ENCODE measurements at places on chromosomes 7 and 10. TPM values are rescaled to one million over a fixed set of nuclear protein-coding genes. Genes with fewer than 3 reads are reported as not detected.
A peak's percentile ranks its signal among the peaks of the same experiment; 100 is the strongest.

Gene GRID2IP
- polyA plus RNA-seq, result 0.15 TPM

DNA sequence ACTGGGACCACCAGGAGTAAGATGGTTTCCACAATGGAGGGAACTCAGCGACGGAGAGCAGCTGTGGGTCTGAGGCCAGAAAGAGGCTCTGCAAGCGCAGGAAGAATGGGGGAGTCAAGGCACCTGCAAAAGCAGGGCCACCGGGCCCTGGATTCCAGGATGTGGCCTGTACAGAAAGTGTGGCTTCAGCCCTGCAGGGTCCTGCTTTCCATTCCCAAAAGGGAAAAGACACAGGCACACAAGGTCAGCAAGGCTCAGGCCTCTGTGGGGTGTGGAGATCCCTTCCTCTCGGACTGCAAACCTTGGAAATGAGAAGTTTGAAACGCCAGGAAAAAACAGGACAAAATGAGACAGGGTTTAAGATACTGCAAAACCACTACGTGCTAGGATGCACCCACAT is 232.5 kb downstream of the TNS3 start:
- no peak for DNase-seq

Gene PDE6C
- polyA plus RNA-seq, result not detected

GRCh38 chr10:22321156-22321923 is 441 bp downstream of the BMI1 start:
- no peak for DNase-seq

- DNase-seq, result no peak
Observed at GRCh38 chr10:18196806-18197550, 56.8 kb downstream of the CACNB2 start.

DNA sequence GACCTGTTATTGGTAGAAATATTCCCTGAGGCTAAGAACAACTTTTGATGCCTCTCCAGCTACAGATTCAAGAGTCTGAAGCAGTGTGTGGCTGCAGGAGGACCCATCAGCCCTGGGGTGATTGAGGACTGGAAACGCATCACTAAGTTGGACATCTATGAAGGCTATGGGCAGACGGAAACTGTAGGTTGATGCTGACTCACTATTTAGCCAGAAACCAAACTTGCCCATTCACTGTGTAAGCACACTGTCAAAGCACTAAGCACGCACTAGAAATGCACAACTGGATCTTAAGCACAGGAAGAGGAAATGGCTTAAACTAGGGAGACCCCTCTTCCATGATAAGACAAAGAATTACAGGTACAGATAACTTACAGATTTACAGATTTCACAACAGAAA is 20.8 kb downstream of the ACSM6 start:
- no peak for DNase-seq

DNA sequence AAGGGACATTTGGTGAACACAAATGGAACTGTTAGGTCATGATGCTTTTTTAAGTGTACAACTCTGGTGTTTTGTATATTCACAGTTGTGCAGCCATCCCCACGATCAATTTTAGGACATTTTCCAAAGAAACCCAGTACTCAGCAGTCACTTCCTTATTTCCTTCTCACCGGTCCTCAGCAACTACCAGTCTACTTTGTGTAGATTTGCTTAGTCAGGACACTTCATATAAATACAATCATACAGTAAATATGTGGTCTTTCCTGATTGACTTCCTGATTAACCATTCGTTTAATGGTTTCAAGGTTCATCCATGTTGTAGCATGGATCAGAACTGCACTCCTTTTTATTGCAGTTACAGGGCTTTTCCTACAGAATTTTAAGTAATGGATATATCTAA is 14.4 kb downstream of the SGPL1 start:
- no peak for DNase-seq

- no peak for DNase-seq
Observed at GRCh38 chr7:146119002-146119401, 2.4 kb downstream of the CNTNAP2 start.

DNA sequence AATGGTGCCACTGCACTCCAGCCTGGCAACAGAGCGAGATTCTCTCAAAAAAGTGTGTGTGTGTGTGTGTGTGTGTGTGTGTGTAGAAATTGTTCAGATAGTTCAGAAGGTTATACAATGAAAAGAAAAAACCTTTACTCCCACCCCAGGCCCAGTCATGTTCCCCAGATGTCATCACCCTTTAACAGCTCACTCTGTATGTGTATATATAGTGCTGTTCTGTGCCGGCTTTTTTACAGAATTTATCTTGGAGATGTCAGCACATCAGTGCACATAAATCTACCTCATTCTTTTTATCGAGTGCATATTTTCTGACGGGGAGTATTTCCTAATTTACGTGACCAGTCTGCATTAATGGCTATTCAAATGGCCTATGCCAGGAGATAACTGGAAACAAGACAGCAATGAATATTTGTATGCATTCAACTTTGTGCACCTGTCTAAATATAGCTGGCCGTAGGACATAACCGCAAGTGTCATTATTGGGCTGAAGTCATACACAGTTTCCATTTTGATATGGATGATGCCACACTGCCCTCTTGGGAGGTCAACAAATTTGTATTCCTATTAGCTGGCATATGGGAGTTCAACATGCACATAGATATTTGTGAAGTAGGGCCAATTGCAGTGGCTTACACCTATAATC is 11.7 kb downstream of the NIPSNAP2 start:
- DNase-seq, result no peak

DNA sequence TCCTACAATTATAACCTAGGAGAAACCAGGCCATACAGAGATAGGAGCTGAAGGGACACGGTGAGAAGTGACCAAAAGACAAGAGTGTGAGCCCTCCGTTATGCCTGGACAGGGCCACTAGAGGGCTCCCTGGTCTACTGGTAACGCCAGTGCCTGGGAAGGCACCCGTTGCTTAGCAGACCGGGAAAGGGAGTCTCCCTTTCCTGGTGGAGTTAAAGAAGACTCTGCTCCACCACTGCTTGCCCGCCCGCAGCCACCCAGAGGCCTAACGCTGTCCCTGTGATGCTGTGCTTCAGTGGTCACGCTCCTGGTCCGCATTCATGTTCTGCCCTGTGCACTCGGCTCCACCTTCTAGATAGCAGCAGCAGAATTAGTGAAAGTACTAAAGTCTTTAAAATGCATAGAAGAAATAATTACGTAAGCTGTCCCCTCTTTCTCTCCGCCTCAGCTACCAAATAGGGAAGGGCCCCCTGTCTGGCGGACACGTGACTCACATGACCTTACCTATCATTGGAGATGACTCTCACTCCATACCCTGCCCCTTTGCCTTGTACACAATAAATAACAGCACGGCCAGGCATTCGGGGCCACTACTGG is 34.8 kb downstream of the GRID2IP start:
- peak; percentile 87 for DNase-seq

- DNase-seq, result no peak
Observed at GRCh38 chr10:17357781-17358180, 96.6 kb downstream of the ST8SIA6 start.

GRCh38 chr7:111107579-111107978 is 16.7 kb downstream of the LRRN3 start:
- no peak for DNase-seq

GRCh38 chr7:45033261-45033930 is 33.4 kb downstream of the CCM2 start:
- no peak for DNase-seq

GRCh38 chr10:21509341-21510240 is 15.9 kb downstream of the SKIDA1 start:
- DNase-seq, result no peak

GRCh38 chr7:130473289-130473688 is 18.6 kb upstream of the MEST start:
- DNase-seq, result no peak

Gene SSC4D
- 1.9 TPM for polyA plus RNA-seq

DNA sequence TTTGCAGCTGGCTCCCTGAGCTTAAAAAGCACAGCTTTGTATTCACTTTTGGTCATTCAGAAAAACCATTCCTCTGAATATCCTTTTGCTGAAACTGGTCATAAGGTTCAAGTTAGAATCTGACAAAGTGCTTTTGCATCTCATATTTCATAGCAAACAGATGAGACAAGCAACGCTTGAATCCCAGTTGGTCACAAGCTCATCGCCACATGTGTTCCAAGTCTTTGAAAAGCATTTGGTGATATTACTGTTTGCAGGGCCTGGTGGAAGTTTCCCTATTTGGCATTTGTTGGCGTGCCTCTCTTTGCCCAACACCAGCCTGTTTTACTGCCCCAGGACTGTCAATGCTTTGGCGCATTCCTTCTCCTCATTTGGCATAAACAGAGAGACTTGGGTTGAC is 10.3 kb downstream of the TACC2 start:
- DNase-seq, result peak; percentile 24

DNA sequence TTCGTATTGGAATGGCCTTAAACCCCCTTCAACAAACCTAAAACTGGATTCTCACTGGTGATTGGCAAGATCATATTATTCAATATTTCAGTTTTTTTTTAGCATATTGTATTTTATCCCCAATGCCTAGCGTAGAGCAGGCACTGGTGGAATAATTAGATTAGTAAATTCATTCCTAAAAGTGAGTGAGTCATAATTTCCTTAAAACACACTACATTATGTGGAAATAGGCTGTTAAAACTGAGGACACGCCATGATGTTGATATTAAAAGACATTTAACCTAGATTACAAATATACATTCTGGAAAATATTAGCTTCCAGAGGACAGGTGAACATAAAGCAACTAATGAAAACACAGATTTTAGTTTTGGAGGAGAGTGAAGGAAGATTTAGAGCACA is 463.9 kb downstream of the PARD3 start:
- no peak for DNase-seq

- DNase-seq, result no peak
Observed at GRCh38 chr10:35626971-35627507, 15.1 kb downstream of the FZD8 start.

- no peak for DNase-seq
Observed at GRCh38 chr10:6781133-6781770, 201.2 kb upstream of the PRKCQ start.

Gene PIP
- polyA plus RNA-seq, result not detected

- DNase-seq, result no peak
Observed at GRCh38 chr10:11104772-11105675, 87.4 kb downstream of the CELF2 start.

Gene FAM131B
- 0.22 TPM for polyA plus RNA-seq

Gene FANK1
- 1.2 TPM for polyA plus RNA-seq

Measured in heart right ventricle (tissue), 16 donors.